Skeletal muscle tissue (tissue), 5 donors: ENCODE measurements at places on chromosomes 2 and 18. TPM values are rescaled to one million over a fixed set of nuclear protein-coding genes. Genes with fewer than 3 reads are reported as not detected.

ACTR1B gene
- total RNA-seq = 30.3 TPM

GTF2A1L gene
- total RNA-seq = not detected

IL1R1 gene
- total RNA-seq = 6.3 TPM

MEP1B gene
- total RNA-seq = not detected

MATN3 gene
- 0.52 TPM for total RNA-seq

STAT4 gene
- total RNA-seq = 2.6 TPM

MARCHF4 gene
- total RNA-seq = not detected

POTEC gene
- total RNA-seq = not detected

C2orf78 gene
- not detected for total RNA-seq

FIGN gene
- 1.0 TPM for total RNA-seq

VIL1 gene
- total RNA-seq = not detected

TRABD2A gene
- 1.0 TPM for total RNA-seq

GBX2 gene
- not detected for total RNA-seq

FOXD4L1 gene
- total RNA-seq = not detected
